ENCODE measurements at places on chromosomes 6 and 20. TPM values are rescaled to one million over a fixed set of nuclear protein-coding genes. Genes with fewer than 3 reads are reported as not detected.

Gene NFKBIL1
- 20.5 TPM for total RNA-seq

Gene ZFAND3
- 14.7 TPM for total RNA-seq

DNA sequence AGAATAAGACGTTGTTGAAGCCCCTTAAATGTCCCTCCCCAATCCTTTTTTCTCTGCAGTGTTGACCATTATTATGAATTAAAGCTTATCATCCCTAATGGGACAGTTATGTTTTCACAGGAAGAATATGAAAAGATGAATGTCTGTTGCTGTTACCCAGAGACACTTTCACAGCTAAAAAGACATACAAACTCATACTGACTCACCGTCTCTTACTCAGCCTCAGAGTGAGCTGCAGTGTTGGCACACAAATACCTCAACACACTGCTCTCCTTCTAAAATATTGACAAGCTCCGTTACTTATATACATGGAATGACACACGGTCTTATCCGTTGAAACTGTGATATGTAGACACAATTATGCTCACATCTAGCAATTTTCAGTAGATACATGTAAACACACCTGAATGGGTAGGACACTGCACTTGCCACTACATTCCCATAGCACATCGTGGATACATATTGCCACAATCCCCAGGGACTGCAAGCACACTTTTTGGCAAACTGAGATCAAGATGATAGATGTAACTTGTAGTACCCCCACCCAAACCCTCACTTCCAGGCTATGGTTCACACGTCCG, 9.6 kb upstream of the SAPCD1 start:
- no peak for DNase-seq

DNA sequence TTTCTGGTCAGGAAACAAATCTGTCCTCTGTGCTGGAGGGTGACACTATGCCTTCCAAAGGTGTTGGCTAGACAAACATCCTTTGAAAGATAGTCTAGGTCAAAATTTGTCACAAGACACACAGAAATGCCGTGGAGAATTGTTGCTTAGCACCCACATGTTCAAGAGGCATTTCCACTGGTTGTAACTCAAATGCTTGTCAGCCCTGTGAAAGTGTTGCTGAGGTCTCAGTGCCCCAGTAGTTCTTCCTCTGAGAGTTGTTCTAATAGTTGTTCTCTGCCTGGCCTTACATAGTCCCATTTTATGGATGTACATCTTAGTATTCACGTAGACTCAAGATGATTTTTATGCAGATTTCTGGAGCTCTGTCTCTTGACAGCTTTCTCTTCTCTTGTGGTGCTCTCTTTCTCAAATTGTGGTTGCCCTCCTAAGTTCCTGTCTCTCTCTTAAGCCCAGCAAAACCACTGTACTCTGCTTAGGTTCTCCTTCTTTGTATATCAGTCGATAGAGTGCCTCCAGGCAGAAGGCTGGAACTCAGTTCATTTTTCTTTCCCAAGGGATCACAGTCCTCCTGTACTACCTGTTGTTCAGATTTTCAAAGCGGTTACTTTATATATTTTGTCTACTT, 39.5 kb upstream of the REV3L start:
- no peak for DNase-seq

DNA sequence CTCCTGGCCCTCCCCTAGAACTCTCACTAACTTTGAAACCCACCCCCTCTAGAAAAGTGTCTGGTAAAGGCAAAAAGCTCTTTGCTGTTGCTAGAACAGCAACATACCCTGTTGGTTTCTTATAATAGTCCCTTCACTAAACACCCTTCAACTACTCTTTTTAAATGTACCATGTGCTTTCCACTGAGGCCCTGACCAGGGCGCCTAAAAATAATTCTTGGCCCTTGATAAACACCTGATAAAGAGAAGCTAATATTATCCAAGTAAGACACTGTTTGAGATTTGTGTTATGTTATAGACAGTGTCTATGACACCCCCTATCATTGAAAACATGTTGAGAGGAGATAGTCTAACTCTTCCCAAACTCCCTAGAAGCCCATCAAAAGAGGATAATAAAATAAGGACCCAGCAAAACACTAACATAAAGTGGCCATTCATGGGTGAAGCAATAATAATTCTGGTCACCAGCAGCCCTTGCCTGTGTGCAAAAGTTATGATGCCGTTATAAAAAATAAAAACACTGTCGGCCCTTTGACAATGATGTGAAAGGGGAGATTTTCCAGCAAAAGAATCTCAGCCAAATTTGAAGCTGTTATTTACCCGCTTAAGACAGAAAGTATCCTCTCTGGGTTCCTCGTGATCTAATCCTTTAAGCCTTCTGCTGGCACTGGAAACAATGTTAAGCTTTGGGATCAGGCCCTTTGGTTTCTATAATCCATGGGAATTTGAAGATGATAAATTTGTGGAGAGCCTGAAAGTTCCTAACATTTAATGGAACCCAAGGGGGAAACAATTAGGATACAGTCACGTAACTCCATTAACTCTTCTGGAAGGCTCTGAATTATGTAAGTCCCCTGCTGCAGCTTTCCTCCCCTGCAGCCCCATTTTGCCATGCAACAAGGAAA, 122.6 kb upstream of the PLCB4 start:
- DNase-seq, result no peak

GRCh38 chr6:168908166-168908565, 345.5 kb downstream of the THBS2 start:
- DNase-seq, result no peak

GRCh38 chr20:57112448-57112847, 154.0 kb downstream of the BMP7 start:
- DNase-seq, result no peak

DNA sequence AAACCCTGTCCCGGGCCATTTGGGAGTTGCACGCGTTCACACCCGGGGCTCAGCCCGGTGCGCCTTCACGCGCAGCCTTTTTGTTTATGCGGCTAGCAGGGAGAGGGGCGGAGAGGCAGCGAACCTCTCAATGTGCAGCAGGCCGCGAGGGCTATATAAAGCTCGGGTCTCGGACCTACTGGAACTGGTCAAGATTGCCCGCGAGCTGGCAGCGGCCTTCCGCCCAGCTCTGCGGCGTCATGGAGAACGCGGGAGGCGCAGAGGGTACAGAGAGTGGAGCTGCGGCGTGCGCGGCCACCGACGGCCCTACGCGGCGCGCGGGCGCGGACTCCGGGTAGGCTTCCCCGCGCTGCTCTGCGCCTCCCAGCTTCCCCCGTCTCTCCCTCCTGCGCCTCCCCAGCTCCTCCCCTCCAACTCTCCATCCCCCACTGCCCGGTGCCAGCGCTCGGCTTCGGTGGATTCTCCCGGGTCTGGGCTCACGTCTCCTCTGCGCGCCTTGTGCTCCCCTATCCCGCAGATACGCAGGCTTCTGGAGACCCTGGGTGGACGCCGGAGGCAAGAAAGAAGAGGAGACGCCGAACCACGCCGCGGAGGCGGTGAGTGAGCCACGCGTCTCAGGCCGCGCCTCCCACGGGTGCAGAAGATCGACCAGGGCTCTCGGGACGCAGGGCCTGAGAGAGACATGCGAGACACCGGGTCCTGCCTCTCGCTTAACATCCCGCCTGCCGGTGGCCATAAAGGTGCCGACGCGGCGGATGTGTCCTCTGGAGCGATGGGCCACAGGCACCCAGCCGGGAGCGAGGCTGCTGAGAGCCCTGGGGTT, at the start of gene RIPPLY2:
TSS of gene RIPPLY2 (plus strand) at position 183 of the 823 bp plus-strand sequence. CDS start at position 240, 57 bp downstream.
- DNase-seq, result no peak

GRCh38 chr6:132495604-132496079, 17.3 kb downstream of the STX7 start:
- no peak for DNase-seq

DNA sequence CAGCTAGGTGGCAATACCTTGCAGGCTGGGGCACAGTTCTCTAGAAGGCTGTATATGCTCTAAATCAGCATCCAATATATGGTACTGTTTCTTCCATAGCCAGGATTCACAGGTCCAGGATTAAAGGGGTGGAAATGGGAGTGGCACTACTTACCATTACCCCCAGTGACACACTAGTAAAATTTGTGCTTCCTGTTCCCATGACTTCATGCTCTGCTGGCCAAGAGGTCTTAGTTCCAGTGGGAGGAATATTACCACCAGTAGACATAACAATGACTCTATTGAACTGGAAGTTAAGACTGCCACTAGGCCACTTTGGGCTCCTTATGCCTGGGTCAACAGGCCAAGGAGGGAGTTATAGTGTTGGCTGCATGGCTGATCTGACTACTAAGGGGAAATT, 174.3 kb upstream of the TNFAIP3 start:
- no peak for DNase-seq
